Articular chondrocyte of knee joint (primary cell): ENCODE measurements at places on chromosomes 1 and 21. TPM values are rescaled to one million over a fixed set of nuclear protein-coding genes. Genes with fewer than 3 reads are reported as not detected.

The PCP4L1 gene
- total RNA-seq, result not detected in 2 replicates

The ORC1 gene
- 2.4 and 3.7 TPM in 2 replicates for total RNA-seq

The SH2D1B gene
- total RNA-seq, result 0.11 TPM in 1 of 2 replicates, not detected in the other

The CYP4Z1 gene
- total RNA-seq, result under 0.01 TPM in 1 of 2 replicates, not detected in the other

The ASCL5 gene
- not detected in 2 replicates for total RNA-seq

The BCL10 gene
- 39.9 and 50.0 TPM in 2 replicates for total RNA-seq

The GUCA2A gene
- not detected in 2 replicates for total RNA-seq

The C1orf167 gene
- total RNA-seq, result 0.43 and 0.52 TPM in 2 replicates

The ARHGEF10L gene
- 21.7 and 22.3 TPM in 2 replicates for total RNA-seq

The SPRR1A gene
- not detected in 2 replicates for total RNA-seq

The TACSTD2 gene
- total RNA-seq, result 0.52 and 1.5 TPM in 2 replicates

The TSPAN2 gene
- 5.5 and 7.1 TPM in 2 replicates for total RNA-seq

The NBPF6 gene
- not detected in 2 replicates for total RNA-seq

The LAPTM5 gene
- total RNA-seq, result 0.13 and 0.22 TPM in 2 replicates

The COL16A1 gene
- total RNA-seq, result 101 and 130 TPM in 2 replicates

The FAM177B gene
- total RNA-seq, result not detected in 2 replicates

The TSPAN1 gene
- total RNA-seq, result 0.91 and 2.2 TPM in 2 replicates

The AMY1B gene
- not detected in 2 replicates for total RNA-seq

The FGR gene
- total RNA-seq, result 0.13 TPM in 1 of 2 replicates, not detected in the other
